ENCODE measurements at places on chromosomes 5 and 9.

DNA sequence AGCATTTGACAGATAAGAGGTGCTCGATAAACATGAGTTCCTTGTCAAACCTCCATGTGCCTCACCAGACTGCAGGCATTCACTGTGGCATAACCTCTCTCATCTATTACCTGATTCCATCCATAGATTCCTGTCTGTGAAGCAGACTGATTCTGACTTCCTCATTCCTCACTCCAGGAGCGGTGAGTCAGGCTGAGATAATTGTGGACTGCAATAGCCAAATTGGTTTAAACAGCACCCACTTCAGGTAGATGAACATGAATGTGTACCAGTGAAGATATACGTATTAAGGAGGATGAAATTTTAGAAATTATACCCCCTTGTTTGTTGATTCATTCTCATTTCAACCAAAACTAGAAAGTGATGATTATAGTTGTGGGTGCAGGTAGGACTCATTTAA is 391.2 kb downstream of the HINT1 start:
- no peak for DNase-seq

GRCh38 chr5:6000867-6001266 is 377.5 kb downstream of the MED10 start:
- no peak for DNase-seq

DNA sequence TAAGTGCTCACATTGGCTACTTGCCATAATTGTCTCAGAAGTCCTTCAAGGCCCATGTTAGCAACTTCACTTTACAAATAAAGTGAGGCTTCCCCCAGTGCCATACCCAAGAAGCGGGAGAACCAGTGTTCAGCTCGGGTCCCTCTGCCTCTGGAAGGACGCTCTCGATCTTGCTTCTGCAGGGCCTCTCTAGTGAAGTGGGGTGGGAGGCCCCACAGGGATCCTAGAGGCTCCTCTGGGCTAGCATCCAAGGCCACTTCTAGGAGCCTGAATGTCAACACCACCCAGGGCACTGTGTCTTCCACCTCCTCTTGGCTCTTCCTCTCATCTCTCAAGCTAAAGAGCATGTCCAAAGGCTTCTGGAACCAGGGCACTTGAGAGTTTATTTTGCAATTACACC is 282.5 kb downstream of the GADD45G start:
- no peak for DNase-seq

GRCh38 chr5:66994790-66995189 is 201.8 kb downstream of the CD180 start:
- no peak for DNase-seq

DNA sequence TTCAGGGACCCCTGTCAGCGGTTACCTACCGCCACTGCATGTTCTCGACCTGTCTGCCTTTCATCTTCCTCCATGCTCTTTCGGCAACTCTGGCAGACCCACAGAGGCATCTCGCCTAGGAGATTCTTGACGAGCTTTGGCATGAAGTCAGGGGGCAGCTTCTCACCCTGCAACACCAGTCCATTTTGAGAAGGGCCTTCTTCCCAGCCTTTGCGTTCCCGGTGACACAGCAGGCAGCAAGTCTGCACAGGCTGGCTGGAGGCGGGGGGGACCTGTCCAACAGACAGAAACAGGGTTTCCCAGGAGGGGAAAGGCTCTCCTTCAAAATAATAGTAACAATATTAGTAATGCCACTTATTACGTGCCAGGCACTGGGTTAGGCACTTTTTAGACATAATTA is 15.5 kb downstream of the FAM193B start:
- no peak for DNase-seq

GRCh38 chr5:154238776-154239481 is 48.4 kb downstream of the GALNT10 start:
- DNase-seq = no peak

GRCh38 chr5:124935065-124935464 is 188.6 kb upstream of the ZNF608 start:
- DNase-seq = no peak

DNA sequence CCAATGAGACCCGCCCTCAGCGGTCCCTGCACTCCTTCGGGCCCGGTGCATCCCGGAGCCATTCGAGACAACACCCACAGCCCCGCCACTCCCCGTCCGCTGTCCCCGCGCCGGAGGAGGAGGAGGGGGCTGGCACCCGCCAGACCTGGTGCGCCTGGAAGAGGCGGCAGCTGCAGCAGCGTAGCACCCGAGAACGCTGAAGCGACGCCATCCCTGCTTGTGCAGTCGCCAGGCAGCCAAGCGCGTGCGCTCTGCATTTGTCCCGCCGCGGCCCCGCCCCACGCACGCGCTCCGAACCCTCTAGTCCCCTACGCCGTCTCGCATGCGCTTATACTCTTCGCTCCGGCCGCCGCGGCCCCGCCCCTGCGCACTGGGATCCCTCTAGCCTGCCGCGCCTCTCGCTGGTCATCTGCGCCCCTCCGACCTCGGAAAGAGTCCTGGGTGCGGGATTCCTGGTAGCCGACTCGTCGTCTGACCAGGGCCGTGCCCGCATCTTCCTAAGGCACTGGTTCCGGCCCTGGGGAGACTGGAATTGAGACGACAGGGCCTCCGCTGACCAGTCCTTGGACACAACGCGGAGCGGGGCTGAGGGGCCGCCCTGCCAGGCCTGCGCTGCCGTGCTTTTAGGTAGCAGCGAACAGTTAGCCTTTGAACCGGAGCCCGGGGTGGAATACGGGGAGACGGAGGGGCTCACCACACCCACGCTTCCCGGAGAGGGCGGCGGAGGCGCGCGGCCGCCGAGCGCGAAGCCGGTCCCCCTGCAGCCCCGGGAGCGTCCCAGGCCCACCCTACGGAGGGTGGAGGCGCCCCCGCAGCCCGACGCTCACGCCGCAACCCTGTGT is at the start of gene MRNIP:
Gene MRNIP (minus strand): TSS at position 232 of the 842 bp plus-strand sequence. CDS start 21 bp downstream, at position 211.
- DNase-seq = peak; percentile 99

- no peak for DNase-seq
Observed at GRCh38 chr9:9612270-9612669, 1000.5 kb downstream of the PTPRD start.

GRCh38 chr5:115813719-115814118 is 2.7 kb downstream of the CDO1 start:
- DNase-seq = no peak

DNA sequence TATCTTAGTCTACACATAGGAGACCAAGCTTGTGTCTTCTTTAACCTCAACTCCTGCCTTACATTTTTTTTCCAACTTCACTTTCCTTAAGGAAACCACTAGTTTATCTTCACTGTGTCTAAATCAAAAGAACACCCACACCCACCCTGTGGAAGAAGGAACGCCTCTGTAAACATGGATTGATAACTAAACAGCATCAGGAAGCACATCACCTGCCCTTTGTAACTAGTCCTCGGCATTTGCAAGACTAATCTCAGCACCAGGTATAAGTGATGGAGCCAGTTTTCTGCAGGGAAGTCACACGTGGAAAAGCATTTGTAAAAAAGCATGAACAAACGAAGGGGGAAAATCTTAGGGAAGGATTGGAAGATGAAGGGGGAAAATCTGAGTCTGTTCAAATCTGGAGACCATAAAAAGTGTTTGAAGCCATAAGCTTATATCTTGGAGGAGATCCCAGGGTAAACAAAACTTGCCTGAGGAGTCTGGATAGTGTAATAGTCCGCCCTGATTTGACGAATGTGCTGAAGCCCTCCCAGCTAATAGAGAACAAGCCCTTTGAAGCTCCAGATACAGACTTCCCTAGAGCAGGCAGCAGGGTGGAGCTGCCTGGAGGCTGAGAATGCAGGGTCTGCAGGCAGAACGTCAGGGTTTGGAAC is 117.3 kb upstream of the LHFPL2 start:
- DNase-seq = no peak

- no peak for DNase-seq
Observed at GRCh38 chr9:75198436-75198835, 110.1 kb downstream of the OSTF1 start.

DNA sequence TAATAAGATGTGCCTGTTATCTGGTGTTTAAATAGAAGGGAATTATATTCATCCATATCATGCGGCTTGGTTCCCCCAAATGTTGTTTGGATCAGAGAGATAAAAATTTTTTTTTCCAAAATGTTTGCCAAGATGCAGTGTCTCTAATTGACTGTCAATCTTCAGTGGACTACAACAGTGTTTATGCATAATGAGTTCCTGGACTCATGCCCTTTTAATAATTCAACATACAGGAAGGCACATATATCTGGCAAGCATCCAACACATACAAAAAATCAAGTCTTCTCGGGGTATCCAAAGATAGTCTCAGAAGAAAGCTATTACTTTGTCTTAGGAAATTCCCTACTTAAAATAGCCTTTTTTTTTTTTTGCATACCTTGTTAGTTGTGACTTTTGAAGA is 1534.7 kb downstream of the EFNA5 start:
- DNase-seq = no peak

GRCh38 chr9:135971892-135972291 is 10.7 kb upstream of the UBAC1 start:
- no peak for DNase-seq

DNA sequence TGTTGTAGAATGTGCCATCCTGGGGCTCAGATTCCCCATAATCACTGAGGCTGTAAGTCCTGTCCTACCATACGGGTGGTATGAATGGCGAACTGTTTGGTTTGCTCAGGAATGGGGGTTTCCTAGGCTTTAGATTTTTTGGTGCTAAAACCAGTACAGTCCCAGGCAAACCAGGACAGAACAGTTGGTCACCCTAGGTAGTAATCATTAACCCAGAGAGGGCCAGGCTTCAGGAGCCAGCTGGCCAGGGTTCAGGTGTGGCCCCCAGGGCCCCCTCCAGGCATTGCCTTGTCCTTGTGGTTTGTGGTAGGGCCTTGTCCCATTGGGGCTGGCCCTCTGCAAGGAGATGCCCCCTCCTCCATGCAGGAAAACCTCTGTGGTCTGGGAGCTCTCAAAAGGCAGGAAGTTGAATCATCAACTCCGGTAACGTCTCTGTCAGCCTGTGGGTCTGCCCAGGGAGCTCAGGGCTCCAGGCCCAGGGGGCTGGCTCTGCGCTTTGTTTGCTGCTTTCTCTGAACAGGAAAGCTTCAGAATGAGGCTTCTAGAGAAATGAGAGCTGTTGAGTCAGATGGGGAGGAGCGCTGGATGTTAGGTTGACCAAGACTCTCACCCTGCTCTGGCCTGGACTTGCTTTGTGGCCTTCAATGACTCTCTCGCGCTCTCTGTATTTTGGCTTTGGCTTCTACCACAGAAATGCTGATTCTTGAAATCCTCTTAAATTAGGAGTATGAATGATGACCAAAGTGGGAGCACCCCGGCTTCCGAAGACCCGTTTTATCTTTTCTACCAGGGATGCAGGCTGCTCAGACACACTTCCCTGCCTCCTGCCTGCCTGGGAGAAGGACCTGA is 22.2 kb upstream of the JADE2 start:
- peak; percentile 80 for DNase-seq

GRCh38 chr9:73805111-73805510 is 653.4 kb downstream of the ANXA1 start:
- DNase-seq = no peak

- no peak for DNase-seq
Observed at GRCh38 chr5:69350664-69351063, 18.1 kb upstream of the CCDC125 start.

GRCh38 chr9:122477346-122477745 is 380 bp downstream of the OR1J1 start:
- no peak for DNase-seq

DNA sequence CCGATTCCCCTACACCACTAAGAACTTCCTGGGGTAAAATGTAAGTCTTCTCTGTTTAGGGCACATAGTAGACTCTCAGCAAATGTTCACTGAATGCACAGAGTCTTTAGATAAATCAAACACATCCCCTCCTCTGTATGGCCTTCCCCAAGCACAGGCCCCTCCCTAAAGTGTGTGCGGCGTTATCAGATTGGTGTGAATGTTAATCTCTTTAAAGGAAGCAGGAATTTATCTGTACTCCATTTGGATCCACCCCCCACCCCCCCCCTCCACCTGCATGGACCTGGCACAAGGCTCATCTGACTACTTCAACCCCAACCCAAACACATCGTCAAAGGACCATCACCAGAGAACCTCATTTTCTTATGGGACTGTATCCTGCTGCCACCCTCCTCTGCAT is 6.3 kb downstream of the PCDH1 start:
- no peak for DNase-seq

GRCh38 chr9:129988607-129989361 is 54.2 kb downstream of the FNBP1 start:
- no peak for DNase-seq

DNA sequence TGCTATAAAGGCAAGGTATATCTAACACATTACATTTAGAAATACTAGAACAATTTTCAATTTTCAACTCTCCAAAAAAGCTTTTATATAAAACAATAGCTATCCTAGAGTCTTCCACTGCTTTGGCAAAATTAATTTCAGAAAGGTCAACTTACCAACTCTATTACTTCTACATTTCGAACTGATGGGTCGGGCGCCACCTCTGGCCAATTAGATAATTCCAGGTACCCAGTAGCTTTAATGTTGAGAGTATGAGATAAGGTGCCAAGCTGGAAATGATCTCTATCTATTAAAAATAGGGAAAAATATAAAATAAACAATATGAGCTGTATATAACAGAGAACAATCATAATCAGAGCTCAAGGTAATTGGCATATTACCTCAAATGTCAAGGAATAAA is 166.6 kb downstream of the AP3B1 start:
- no peak for DNase-seq

DNA sequence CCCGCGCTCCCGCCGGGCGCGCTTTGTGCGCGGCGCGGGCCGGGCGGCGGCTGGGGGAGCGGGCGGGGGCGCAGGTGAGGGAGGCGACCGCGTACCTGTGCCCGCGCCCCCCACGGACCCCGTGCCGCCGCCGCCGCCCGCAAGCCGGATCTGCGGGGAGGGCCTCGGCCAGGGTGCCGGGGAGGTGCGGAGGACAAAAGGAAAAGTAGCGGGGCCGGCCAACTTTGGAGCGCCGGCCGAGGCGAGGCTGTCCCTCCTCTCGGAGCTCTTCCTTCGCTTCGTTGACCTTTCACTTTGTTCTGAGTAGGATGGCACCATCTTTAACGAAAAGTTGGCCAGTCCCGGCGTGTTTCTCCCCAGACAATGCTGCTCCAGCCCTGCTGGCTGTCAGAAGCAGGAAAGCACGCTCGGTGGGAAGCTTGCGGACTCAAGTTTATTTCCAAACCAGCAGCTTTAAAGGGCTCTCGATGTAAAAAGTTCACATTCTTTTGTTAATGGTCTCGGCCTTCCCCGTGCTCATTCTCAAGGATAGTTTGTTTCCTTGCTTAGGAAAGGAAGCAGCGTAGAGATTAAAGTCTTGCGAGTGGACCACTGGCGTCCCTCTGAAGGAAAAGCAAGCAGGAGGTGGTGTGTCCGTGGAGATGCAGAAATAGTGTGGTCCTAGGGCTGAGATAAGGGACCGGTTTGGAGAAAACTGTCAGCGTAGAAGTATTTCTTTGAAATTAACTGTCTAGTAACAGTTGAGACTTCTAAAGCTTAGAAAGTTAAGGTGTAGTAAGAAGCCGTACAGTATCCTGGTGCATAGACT is 639 bp downstream of the EHMT1 start:
- peak; percentile 71 for DNase-seq
